Germinal center (tissue), 1 donor: ENCODE measurements at places on chromosomes 2 and 18.

- DNase-seq, result no peak
Measured at GRCh38 chr18:31097666-31098065, 4.6 kb downstream of the DSC2 start.

DNA sequence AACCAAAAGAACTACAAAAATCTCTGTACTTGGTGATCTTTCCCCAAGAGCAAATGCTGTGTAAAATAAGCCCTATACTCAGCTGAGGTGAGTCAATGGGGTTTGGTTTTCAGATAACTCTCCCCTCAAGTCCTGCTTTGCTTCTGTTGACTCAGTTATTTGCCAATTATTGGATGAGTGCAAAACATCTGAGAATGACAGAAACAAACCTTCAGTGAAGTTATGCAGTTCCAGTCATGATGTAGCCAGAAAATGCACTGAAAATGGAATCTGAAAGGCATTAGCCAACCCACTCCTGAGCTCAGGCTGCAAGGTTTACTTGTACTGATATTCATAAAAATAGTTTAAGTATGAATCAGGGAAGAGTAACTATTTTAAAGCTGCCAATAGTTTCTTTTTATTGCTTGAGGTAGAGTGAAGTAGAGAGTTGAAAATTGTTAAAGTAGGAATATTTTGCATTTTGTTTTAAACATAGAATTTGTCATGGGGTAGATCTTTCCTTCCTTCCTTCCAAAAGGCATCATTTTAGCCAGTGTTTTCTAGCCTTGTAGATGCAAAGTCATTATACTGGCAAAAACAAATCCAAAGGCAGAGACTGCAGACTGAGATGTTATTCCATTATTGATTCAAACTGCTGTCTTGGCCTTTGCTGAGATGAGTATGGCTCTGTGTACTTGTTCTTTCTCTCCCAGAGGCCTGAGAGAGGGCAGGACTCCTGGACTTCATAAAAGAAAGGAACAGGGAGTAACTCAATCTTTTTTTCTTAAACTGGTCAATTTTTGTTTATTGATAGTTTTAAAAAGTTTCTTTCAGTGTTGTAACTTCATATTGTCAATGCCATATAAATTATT, 215.3 kb downstream of the RND3 start:
- no peak for DNase-seq

- DNase-seq, result no peak
Measured at GRCh38 chr2:163723881-163724280, 11.9 kb downstream of the FIGN start.

DNA sequence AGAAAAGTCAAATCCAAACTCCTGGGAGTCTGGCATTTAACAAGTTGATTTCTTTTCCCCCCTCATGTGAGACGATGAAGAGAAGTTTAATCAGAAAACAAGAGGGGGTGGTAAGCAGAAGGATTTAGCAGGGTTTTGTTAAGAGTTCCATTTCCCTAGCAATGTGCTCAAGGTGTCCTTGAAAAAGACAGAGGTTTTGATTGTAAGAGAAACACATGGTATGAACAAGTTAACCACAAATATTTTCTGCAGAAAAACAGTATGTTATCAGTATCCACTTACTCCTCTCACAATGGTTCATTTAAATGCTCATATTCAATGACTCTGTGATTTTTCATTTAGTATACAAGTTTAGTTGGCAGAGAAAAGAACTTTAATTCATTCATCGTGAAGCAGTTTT, 26.8 kb downstream of the LAMA1 start:
- DNase-seq, result no peak

- DNase-seq, result no peak
Measured at GRCh38 chr2:180823546-180824141, 156.8 kb upstream of the UBE2E3 start.

DNA sequence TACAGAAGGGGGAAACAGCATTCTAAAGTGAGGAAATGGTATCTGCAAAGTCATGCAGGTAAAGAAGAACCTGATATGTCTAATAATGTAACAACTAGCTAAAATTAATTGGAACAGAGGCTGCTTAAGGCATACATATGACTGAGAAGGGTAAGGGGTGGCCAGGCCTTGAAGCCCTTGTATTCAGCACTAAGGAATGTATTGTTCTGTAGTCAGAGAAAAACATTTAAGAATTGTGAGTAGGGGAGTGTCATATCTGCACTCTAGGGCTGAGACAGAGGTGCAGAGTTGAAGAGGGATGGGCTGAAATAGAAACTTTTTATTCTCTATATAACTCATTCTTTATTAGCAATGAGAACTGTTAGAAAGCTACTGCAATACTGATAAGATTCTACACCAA, 145.5 kb upstream of the CHAC2 start:
- DNase-seq, result no peak

- no peak for DNase-seq
Measured at GRCh38 chr2:227608561-227609338, 5.9 kb downstream of the SCYGR3 start.

- no peak for DNase-seq
Measured at GRCh38 chr2:7724336-7724735, 807.1 kb downstream of the RNF144A start.

- no peak for DNase-seq
Measured at GRCh38 chr2:234521536-234521935, 24.7 kb upstream of the ARL4C start.

GRCh38 chr18:37546651-37547050, 18.9 kb downstream of the CELF4 start:
- no peak for DNase-seq

DNA sequence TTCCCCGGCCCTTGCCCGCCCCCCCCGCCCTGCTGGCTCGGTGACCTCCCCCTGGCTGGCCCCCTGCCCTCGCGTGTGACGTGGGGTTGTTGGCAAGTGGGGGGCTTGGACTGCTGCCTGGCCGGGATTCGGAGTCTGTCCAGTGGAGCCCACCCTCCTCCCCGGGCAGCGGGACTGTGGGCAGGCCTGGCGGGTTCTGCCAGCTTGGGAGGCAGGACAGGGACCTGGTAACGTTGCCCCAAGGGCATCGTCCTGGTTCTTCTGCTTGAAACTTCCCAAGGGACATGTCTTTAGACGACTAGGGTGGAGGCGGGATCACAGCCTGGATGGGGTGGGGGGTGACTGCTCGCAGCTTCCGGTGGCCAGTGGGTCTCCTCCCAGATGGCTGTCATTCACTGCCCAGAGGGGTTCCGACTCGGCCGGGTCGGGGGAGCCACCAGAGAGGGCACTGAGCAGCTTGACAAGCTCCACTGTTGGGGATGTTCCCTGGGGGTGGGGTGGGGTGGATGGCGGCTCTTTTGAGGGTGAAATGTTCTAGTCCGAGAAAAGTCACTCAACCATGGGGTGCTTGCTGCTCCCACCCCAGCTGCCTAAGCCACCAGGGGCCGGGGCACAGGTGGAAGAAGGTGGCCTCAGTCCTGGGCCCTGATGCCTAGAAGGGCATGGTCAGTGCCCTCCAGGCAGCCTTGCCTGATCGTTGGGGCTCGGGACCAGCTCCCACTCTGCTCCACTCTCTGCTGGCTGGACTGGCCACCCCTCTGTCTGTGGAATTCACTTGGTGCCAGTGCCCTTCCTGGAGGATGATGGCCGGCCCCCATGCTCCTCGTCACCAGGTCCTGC, 4.3 kb upstream of the HS6ST1 start:
- DNase-seq, result no peak

- no peak for DNase-seq
Measured at GRCh38 chr2:10058251-10059015, 15.1 kb downstream of the KLF11 start.

DNA sequence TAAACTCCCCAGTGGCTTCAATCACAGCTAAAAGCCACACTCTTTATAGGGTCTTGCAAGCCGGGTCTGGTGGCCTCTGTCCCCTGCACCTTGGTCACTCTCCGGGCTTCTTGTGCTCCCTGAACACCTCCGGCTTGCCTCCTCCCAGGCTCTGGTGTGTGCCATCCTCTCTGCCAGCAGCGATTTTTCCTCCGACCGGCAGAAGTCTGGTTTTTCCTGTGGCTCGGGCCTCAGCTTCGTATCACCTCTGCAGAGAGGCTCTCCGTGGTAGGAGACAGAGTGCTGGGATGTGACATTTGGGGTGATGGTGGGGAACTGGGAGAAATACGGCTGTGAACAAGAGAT, 58.8 kb upstream of the HPCAL1 start:
- no peak for DNase-seq
